Coronary artery (tissue), 2 donors: ENCODE measurements at places on chromosomes 7 and 10.

DNA sequence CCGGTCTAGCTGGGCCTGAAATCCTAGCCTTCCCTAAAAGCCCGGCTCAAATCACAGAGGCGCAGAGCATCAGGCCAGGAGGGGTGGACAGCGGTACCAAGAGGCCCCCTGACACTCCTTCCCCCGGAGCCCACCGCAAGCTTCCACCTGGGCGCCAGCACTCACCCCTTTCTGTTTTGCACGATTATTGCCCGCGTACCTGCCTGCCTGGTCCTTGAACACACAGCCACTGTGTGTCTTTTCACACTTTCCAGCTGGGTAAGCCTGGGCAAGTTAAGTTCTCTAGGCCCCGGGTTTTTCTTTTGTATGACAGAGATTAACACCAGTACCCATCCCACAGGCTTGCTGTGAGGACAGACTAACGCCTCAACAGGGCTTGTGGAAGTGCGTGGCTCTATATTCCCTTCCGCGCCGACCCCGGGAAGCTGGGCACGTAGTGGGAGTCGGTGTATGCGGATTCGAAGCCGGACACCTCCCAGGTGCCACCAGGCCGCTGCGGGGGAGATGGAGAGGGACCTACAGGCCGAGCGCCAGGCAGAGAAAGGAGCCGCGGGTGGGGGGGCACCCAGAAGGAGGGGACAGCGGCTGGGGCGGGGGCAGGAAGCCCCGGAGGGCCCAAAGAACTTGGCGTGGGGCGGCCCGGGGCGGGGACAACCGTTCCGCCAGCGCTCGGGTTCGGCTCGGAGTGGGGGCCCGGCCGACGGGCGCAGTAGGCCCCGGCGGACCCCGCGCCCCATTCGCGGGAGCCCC lies 792 bp downstream of the ZNF746 start:
- no peak for DNase-seq

DNA sequence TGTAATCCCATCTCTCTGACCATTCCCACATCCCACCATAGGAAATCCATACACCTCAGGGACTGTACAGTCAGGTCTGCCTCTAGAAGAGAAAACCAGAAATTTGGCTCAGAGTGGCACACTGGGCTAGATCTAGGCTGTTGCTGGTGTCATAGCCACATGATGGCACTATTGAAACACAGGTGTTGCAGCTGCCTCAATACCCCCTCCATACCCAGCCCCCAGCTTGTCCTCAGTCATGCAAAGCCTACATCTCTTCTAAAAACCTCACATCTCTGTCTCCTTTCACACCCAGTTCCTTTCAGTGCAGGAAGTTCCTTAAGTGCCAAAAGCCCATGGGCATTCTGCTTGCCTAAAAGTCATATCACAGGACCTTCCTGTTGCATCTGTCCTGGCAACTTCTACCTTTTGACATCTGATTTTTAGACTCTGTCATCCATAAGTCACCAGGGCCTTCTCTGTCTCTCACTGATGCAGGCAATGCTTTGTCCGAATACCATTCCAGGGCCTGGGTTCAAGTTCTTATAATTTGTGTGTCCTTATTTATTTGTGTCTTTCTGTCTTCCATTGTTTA lies 27.0 kb upstream of the HIBADH start:
- no peak for DNase-seq

- no peak for DNase-seq
Observed at GRCh38 chr10:90587081-90587491, 270.8 kb downstream of the HTR7 start.

- DNase-seq: no peak
Observed at GRCh38 chr10:88401671-88402347, 181.3 kb downstream of the RNLS start.

DNA sequence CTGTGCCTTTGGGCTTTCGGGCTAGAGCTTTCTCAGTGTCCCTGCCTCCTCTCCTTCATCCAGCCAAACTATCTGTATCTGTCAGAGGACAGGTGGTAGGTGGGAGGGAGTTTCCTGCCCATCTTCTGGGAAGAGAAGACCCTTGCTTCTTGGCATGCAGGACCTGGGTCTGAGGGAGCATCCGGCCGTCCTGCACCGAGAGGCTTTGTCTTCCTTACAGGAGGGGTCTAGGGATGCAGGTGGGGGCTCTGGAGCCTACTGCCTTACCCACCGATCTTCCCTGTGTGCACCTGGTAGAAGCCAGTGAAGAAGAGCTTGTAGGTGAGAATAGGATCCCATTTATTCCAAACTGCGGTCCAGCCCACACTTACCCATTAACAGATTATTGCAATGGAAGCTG lies 5.8 kb upstream of the KLF6 start:
- no peak for DNase-seq

GRCh38 chr10:12403119-12403518 lies 53.8 kb downstream of the CAMK1D start:
- no peak for DNase-seq

DNA sequence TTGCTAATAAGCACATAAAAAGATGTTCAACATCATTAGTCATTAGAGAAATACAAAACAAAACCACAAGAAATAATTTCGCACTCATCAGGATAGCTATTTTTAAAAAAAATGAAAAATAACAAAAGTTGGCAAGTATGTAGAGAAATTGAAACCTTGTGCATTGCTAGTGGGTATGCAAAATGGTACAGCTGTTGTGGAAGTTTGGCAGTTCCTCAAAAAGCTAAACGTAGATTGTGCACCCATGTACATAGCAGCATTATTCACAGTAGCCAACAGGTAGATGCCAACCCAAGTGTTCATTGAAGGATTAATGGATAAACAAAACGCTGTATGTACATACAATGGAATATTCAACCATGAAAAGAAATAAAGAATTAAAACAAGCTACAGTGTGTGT lies 35.3 kb upstream of the STARD3NL start:
- DNase-seq: no peak

DNA sequence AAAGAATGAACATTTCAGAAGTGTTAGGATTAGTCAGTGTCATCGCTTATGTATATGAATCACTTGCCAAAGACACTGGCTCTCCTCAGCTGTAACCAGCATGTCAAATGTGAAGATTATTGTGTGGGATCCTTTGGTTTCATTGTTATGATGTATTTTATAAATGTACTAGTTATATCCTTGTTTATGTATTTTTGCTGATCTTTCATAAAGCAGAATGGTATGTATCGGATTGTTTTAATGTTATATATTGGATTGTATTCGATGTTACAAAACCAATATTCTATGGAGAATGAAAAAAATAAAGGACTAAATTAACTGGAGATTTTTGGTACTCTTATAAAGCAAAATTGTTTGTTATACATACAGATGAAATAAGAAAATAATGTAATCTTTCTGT lies 49.2 kb downstream of the ACADSB start:
- DNase-seq: no peak

DNA sequence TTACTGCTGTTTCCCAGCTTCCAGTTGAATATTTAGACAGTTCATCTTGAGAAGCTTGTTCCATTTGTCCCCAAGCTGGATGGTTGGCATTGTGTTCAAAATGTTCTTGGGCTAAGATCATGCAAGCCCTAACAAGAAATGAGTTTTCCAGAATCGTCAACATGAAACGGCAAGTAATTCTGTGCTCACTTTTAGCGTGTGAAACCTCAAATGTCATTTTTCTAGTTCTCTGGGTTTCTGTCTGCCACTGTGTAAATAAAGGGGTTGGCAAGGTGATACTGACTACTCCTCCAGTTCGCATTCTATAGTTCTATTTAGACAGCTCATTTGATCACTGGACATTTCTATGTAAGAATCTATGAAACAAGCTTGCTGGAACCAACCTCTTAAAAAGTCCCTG lies 194.0 kb downstream of the AHR start:
- DNase-seq: no peak

- DNase-seq: no peak
Observed at GRCh38 chr10:116743266-116744064, 1.1 kb upstream of the HSPA12A start.

- no peak for DNase-seq
Observed at GRCh38 chr7:42023262-42023661, 213.7 kb downstream of the GLI3 start.

DNA sequence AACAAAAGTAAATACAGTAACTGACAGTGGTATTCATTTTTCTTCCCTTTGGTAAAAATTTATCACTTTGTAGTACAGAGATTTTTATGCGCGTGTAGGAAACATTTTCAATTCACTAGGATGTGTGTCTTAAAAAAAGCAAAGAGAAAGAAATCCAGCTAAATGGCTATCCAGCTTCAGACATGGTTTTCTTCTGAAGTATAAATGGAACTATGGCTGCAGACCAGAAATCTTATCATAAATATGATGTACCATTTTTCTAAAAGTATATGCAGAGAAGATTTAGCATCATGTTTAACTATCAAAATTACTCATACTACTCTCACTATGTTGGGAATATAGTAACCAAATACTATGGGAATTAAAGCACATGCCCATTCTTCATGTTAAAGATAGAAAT lies 328.4 kb upstream of the SMIM30 start:
- DNase-seq: no peak

- no peak for DNase-seq
Observed at GRCh38 chr7:93578762-93579161, 4.2 kb upstream of the CALCR start.

DNA sequence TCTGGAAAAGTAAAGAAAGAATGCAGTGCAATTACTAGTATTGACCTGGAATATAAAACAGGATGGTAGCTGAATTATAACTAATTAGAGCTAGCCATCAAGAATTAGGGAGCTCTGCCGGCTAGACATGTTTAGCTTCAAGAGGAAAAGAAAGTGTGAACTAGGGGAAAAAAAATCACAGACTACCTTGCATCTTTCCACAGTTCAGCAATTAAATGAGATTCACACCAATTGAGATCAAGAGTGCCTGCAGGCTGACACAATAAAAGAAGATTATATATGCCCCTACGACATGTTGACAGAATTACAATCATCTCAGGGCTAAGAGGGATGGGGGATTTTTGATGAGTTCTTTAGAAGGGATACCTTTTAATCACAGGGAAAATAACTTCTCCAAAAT lies 303.3 kb upstream of the CELF2 start:
- no peak for DNase-seq

DNA sequence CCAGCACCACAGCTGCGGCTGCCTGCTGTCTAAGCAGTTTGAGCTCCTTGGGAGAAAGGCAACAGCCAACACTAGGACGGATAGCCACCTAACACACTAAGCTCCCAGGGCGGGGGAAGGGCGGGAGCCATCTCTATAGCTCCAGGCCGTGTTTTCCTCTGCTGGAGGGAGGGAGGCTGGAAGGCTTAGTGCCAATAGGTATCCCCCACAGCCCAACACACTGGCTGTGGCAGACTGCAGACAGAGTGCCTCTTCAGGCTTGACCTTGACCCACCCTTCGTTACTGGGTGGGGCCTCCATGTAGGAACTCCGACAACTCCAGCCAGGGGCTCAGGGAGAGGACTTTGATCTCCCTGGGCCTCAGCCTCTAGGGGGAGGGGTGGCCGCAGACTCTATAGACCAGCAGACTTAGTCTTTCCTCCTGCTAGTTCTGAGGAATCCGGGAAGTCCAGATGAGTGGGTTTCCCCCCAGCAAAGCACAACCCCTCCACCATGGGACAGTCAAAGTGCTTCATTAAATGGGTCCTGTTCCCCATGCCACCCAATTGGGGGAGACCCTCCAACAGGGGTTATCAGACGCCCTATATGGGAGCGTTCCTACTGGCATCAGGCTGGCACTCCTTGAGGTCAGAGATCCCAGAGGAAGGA lies 314.4 kb upstream of the MKI67 start:
- no peak for DNase-seq

DNA sequence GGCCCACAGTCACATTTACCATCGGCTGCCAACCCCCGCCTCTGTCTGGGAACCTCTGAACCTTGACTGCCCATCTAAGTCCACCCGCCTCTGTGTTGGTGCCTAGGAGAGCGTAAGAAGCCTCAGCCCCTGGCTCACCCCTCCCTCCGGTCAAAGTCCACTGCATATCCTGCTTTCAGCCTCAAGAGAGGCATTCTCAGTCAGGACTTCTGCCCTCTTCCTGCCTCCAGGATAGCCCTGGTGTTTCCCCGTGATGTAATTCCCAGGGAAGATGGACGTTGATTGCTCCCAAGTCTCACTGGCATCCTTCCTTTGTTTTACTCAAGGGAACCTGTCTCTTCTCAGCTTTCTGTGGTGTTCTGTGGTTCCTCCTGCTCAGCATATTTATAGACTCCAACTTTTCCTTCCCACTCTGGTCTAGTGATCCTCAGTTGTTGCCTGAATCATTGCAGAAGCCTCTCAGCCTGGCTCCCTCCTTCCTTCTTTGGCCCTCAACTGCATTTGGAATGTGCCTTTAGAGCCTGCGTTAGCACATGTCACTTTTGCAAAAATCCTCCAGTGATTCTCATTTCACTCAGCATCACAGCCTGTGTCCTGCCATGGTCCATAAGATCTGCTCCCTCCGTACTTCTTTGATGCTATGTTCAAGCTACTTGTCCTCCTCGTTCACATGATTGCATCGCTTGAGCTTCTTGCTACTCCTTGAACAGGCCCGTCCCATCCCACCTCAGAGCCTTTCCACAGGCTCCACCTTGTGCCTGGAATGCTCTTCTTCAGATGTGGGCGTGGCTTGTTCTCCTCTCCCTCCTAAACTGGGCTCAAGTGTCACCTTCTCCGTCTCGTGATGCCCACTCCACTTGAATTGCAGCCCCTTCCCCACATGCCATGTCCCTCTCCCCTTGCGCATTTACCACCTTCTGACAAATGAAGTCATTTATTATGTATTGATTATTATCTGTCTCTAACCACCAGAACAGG lies 124.2 kb downstream of the PLPP4 start:
- no peak for DNase-seq

GRCh38 chr10:86545101-86545500 lies 23.5 kb upstream of the WAPL start:
- DNase-seq: no peak

DNA sequence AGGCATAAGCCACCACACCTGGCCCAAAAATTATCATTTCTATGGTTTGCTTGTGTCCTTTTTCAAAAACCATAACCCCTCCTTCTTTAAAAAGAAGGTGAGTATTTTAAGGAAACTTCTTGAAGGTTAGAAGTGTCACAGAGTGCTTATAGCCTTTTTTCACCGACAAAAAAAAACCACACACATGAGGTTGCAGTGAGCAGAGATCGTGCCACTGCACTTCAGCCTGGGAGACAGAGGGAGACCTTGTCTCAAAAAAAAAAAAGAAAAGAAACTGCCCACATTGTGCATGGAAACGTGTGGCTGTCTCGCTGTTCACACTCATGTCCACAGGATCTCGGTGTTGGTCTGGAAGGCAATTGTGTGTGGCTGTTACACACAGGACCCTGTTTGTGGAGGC lies 157.4 kb upstream of the PFKP start:
- DNase-seq: no peak

- DNase-seq: no peak
Observed at GRCh38 chr7:151077705-151078232, 2.8 kb downstream of the FASTK start.

DNA sequence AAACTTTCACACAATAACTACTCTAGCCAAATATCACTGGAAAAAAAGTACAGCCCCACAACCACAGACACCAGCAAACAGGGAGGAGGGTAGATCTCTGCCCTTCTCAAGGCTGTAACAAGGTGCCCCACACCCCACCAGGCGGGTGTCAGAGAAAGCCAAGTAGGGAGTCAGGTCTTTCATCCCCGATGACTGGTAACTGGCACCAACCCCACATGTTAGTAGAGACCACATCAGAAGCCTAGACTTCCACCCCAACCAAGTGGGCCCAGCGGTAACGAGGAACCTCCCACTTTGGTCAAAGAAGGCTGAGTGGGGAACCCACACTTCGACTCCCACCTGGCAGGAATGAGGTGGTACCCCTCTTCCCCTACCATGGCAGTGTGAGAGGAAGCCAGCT lies 16.4 kb upstream of the RUFY2 start:
- DNase-seq: no peak

GRCh38 chr10:119653916-119654315 lies 2.7 kb downstream of the BAG3 start:
- DNase-seq: no peak
